Pulmonary artery endothelial cell (primary cell): ENCODE measurements at places on chromosomes 16 and 17. TPM values are rescaled to one million over a fixed set of nuclear protein-coding genes. Genes with fewer than 3 reads are reported as not detected.

OTOP3 gene
- total RNA-seq, result not detected in 2 replicates

- DNase-seq, result no peak
Observed at GRCh38 chr16:47833771-47834170, 322.0 kb downstream of the ABCC12 start.

DNA sequence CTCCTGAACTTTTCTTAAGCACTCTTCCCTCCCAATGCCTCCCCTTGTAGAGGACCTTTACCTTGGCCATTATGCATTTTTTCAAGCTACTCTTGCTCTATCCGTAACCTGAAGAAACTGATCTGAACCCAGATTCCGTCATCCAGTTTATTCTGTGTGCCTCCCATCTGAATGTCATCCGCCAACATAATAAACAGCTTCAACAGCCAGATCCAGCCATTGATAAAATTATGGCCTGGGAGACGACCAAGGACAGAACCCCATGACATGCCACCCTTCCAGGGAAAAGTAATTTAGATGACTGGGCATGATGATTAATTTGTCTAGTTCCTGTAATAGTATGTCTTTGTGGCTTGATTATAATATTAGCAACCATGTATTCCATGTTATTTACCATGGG lies 41.9 kb downstream of the KATNIP start:
- no peak for DNase-seq

DNA sequence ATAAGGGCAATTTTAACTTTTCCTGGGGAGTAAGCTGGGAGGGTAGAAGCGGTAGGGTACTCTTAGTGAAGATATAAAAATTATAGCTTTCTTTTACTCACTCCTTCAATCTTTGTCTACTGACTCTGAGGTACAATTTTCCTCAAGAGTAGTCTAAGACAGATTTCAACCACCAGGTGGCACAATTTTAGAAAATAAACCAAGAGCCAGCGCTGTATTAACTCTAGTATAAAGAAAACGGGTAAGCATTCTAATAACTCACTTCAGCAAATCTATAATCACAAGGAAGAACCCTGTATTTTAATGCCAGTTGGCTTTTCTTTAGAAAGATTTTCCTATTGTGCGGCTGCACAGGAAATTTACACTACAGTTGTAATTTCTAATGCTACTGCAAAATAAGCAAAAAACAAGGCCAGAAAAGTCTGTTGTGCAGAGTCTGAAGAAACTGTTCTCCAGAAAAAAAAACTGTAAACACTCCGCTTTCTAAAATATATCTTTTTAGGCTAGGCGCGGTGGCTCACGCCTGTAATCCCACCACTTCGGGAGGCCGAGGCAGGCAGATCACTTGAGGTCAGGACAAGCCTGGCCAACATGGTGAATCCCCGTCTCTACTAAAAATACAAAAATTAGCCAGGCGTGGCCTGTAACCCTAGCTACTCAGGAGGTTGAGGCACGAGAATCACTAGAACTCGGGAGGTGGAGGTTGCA lies 1.9 kb downstream of the CMC2 start:
- no peak for DNase-seq

DNA sequence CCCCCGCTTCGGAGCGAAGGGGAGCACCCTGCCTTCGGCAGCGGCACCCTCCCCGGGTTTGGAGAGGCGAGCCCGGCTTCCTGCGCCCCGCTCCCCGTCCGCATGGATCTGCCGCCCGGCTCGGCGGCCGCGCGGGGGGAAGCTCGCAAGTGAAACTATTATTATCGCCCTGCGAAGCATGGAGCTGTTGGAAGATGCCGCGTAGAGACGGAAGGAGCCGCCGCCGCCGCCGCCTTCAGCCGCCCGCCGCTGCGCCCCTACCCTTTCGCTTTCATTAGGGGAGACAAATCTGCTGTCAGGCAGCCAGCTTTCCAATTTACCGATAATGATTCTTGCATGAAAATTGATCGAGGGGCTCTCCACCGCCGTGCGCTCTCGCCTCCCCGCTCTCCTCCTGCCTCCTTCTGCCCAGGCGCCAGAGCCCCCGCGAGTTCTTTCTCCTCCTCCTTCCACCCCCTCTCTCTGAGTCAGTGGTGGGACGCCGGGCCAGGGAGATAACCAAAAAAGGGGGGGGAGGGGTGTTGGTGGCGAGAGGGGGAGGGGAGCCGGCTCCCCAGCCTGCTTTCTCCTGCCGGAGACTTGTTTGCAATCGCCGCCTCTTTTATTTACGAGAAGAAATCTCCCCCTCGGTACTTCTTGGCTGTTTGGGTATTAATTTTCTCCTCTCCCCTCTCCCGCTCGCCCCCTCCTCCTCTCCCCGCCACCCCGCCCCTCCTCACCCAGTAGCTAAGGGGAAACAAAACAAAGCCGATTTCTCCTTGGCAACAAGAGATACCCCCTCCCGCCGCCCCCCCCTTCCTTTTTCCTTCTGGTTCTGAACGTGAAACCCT lies 58.0 kb upstream of the GSE1 start:
- DNase-seq, result no peak

GRCh38 chr16:8963010-8963820 lies 491 bp downstream of the USP7 start:
- DNase-seq, result no peak

C1QTNF8 gene
- not detected in 2 replicates for total RNA-seq

BEAN1 gene
- total RNA-seq, result 0.26 TPM in 1 of 2 replicates, not detected in the other

- no peak for DNase-seq
Observed at GRCh38 chr17:82862737-82863382, 23.0 kb upstream of the ZNF750 start.

DNA sequence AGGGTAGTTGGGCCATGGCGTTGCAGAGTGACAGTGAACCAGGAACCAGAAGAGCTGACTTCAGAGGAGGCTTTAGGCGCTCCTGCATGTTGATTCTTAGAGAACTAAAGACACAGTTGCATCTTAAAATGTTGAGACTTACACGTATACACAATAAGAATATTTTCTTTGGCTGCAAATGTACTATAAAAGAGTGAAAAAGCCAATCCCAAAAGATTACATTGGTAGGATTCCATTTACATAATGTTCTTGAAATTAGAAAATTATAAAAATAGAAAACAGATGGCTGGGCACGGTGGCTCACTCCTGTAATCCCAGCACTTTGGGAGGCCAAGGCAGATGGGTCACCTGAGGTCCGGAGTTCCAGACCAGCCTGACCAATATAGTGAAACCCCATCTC lies 738.8 kb downstream of the WWOX start:
- DNase-seq, result no peak

TLE7 gene
- total RNA-seq, result 0.07 TPM in 1 of 2 replicates, not detected in the other

NOXO1 gene
- total RNA-seq, result 0.07 and 0.13 TPM in 2 replicates
